Stimulated activated CD4-positive, alpha-beta T cell treated with anti-CD3 and anti-CD28 coated beads, Interleukin-1b, Interleukin-23, amount 100 ng/mL, for 24 hours (primary cell): ENCODE measurements at places on chromosomes 2 and 18.
A peak's percentile ranks its signal among the peaks of the same experiment; 100 is the strongest.

DNA sequence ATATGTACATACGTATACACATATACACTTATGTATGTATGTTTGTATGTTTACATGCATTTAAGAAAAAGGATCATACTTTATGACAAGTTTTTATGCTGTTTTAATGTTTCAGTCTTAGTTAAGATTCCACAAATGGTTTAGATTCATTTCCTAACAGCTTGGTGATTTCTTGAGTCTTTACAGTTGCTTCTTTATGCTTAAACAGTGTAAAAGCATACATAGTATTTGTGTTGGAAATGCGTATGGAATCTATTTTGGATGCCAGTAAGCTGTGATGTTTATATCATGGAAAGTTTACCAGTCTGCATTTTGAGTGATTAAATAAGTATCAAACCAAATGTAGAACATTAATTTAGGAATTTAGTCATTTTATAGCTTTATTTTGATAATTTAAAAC, 55.4 kb downstream of the AGFG1 start:
- no peak for DNase-seq

DNA sequence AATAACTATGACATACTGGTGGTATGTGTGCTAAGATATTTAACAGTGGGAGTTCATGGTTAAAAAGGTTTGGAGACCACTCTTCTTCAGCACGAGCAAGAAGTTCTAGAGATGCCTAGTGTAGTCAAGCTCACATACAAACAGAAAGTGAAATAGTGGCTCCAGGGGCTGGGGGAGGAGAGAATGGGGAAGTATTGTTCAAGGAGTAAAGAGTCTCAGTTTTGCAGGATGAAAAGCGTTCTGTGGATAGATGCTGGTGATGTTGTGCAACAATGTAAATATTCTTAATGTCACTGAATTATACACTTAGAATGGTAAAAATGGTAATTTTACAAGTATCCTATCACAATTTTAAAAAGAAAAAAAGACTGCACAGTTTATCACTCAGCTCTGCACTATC, 29.0 kb upstream of the EPAS1 start:
- no peak for DNase-seq

- no peak for DNase-seq
Measured at GRCh38 chr18:36885981-36886380, 57.1 kb downstream of the KIAA1328 start.

DNA sequence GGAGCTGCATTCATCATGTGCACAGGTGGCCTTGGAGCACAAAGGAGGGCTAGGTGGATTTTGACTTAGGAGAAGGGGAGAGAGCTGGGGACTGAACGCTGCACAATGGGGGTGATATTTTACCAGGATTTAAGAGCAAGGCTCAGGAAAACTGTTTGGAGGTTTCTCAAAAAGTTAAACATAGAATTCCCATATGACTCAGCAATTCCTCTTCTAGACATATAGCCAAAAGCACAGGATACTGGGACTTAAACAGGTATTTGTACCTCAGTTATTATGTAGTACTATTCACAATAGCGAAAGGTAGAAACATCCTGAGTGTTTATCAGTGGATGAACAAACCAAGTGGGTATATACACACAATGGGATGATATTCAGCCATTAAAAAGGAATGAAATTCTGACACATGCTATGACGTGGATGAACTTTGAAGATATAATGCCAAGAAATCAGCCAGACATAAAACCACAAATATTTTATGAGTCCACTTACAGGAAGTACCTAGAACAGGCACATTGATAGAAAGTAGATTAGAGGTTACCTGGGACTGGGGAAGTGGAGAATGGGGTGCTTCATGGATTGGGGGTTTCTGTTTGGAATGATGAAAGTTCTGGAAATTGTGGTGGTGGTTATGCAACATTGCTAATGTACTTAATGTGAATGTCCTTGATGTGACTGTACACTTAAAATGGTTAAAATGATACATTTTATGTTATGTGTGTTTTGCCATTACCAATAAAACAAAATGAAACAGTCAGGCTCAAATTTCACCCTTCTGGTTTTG, 216.9 kb downstream of the HAUS1 start:
- DNase-seq: no peak

GRCh38 chr2:222287862-222288479, 10.8 kb downstream of the PAX3 start:
- DNase-seq: no peak

DNA sequence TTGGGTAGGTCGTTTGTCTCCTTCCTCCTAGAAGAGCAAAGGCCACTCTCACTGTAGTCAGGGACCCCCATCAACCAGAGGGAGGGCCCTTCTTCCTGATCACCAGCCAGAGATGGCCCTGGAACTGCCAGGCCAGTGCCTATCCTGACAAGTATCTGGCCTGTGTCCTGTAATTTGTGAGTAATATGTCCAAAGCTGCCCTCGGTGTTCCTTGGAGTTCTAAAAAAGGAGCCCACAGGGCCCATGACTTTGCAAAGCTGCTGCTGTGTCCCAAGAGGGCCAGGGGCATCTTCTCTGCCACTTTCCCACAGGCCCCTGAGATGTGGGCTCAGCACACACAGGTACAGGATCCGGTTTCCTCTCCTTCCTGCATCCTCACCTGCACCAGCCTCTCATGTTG, 212.4 kb downstream of the SEPTIN10 start:
- no peak for DNase-seq

DNA sequence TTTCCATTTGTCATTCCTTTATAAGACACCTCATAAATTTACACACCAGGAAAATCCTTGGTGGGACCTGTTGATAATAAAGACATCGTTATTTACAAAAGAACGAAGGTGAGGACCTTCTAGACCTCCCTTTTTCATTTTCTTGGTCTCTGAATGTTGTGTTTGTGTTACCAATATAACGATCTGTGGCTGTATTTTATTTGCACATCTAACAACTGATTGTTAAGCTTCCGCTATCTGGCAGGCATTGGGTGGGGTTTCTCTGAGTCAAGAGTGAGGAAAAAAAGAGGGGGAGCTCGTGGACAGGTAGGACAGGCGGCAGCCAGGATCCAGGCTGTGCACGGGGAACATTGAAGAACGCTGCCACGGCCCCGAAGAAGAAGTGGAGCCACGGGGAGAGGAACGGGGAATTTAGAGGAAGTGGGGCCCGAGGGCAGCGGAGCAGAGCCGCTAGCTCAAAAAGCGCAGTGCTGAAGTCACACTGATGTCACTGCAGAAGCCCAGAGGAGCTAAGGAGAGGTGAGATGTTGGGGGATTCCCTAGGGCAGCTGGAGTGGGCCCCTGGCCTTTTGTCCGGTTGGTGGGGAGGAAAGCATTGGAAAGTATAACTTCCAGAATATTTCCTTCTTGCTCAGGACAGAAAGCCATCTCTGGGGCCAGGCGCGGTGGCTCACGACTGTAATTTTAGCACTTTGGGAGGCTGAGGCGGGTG, 20.9 kb upstream of the DNMT3A start:
- DNase-seq: peak; percentile 50

- DNase-seq: no peak
Measured at GRCh38 chr2:45575881-45576280, 35.2 kb downstream of the SRBD1 start.

- DNase-seq: no peak
Measured at GRCh38 chr2:221518201-221518934, 53.7 kb downstream of the EPHA4 start.

DNA sequence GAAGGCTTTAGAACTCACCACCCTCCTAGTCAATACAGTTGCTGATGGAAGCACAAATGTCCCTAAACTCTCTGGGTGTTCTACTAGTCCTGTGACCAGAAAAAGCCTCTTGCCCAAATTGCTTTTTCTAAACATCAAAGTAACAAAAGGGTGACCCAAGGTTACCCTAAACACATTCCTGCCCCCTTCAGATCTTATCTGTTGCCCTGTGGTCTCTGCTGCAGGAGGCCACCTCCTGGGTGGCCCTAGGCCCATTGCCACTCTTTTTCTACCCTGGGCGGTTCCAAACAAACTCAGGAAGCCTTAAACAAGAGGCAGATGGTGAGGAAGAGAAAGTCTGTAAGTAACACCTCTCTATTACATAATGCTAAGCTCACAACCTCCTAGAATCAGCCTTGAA, 3.3 kb downstream of the RNF152 start:
- DNase-seq: no peak

DNA sequence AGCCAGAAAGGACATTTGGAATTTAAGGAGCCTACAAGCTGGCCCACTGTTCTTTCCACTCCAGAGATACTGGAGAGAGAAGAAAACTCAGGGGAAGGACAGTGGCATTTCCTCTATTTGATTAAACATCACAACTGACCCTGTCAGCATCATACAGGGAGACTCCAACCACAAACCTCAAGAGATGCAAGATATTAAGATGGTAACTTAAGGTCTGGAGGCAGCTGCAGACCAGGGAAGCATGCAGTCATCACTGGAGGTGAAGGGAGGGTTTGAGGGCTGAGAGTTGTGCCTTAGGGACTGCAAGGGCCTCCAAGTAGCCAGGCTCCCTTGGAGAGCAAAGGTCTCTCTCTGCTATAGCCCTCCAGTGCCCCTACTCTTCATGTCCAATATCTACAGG, 67.4 kb downstream of the RNF152 start:
- DNase-seq: no peak

- DNase-seq: no peak
Measured at GRCh38 chr2:209956271-209956670, 46.2 kb upstream of the RPE start.

DNA sequence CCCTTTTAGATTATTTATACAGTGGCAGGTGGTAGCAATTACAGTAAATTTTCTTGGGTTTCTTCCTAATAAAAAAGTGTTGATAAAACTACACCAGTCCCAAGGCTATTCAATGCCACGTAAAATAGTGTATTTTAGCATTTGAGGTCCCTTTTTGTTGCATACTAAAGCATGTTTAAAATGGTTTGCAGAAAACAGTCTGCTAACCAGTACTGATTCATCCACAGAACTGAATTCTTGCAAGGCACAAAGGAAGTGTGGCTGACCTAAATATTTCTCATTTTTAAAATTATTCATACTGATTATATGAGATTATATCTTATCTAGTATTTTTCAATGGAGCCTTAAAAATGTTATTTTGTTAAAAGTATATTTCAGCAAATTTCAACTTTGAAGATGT, 98.1 kb downstream of the SMAD2 start:
- DNase-seq: no peak

GRCh38 chr2:17649026-17649425, 104.6 kb downstream of the SMC6 start:
- DNase-seq: no peak

DNA sequence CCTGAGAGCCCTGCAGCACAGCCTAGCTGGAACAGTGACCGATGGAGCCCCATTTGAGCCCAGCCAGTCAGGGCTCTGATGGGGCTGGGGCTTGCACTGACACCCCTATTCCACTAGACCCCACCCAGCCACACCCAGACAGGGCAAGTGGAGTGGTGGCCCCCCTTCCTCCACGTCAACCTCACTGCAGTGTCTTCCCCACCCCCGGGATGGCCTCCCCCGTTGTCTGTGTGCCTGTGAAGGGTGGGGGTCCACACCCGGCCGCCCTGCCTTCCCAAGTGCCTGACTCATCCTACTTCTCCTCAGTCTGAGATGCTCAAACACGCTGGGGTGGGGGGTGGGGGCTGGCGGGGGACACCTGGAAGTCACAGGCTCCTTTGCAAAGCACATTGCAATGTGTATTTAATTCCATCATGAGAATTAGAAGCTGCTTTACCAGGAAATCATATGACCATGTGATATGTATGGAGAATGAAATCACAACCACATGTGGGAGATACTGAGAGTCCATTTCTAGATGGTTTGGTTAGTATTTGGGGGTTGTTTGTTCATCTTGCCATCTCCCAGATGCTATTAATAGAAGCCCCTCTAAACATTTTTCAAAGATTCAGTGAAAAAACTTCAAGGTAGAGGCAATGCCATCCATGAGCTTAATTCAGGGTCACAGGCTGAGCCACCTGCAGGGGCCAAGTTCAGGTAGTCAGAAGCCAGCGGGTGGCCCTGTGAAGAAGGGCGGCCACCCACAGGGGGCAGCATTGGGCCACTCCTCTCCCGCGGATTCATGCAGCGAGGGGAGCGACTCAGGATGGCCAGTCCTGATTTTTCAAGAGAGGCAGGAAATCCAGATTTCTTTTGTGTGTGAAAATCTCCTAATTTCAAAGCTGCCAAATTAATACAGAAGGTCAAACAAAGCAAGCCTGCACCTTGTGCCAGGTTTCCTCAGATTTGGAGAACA, 22.7 kb upstream of the GMPPA start:
- peak; percentile 41 for DNase-seq

- DNase-seq: no peak
Measured at GRCh38 chr18:43049021-43049420, 66.5 kb downstream of the RIT2 start.

- no peak for DNase-seq
Measured at GRCh38 chr2:17821535-17822444, 5.5 kb downstream of the MSGN1 start.

- DNase-seq: no peak
Measured at GRCh38 chr18:5884375-5884774, 10.9 kb downstream of the TMEM200C start.
